ENCODE measurements at places on chromosomes 6 and 20.

DNA sequence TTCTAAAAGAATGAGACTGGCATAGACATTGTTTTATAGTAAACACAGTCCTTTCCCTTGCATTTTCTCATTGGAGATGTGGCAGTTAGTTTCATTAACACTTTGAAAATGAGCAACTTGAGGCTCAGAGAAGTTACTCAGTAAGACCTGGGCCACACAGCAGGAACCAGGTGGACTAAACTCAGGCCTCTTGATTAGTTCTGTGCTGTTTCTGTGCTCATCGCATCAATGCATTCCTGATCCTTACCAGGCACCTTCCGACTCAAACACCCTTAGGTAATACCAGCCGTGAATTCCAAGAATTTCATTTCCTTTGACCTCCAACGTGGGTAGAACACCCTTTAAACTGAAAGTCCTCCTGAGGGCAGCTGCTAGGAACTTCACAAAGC, 362.8 kb downstream of the ESR1 start:
- no peak for DNase-seq

DNA sequence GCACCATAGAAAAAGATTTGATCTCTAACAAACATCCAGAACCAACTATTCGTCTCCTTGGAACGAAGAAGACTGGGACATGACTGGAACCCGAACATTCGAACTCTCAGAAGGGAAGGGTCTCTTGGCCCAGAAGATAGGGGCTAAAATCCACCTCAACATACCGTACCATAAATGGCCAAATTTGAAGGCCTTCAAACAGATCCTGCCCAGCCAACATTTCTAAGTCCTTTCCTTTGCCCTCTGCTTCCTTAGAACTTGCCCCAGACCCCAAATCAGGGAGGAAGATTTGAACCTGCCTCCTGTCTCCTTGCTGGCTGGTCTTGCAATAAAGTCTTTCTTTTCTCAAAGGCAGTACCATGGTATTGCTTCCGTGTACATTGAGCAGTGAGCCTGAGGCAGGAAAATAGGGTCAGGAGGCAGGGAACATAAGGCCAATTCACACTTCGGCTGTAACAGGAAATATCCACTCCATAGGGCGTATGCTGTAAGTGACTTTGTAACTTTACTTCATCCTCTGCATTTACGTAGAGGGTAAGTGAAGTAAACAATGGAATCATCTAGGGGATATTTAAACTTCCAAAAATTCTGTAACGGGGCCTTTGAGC, 1.8 kb upstream of the PXDC1 start:
- no peak for DNase-seq

DNA sequence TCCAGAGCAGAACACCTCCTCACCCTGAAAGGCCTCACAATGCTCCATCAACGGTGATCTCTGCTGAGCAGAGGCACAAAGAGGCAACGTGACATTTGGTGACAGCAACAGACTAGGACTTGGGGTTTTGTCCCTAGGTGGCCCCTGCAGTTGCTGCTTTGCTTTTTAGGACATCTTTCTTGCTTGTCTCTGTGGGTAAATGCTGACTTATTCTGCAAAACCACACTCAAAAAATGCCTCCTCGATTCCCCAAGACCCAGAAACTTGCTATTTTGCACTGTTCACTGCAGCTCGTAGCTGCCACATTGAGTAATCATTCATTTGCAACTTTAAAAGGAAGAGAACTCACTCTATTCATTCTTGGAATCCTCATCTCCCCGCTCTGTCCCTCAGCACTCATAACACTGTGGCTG, 209.9 kb downstream of the LY86 start:
- DNase-seq, result no peak

- DNase-seq, result no peak
Observed at GRCh38 chr6:15352845-15353244, 107.0 kb downstream of the JARID2 start.

- no peak for DNase-seq
Observed at GRCh38 chr6:96934087-96934486, 9.6 kb downstream of the KLHL32 start.

- DNase-seq, result no peak
Observed at GRCh38 chr20:60063048-60063451, 104.8 kb downstream of the CDH26 start.

- DNase-seq, result no peak
Observed at GRCh38 chr6:72861935-72862432, 240.1 kb downstream of the KCNQ5 start.

GRCh38 chr20:44231713-44232468, 15.2 kb upstream of the GDAP1L1 start:
- DNase-seq, result no peak

DNA sequence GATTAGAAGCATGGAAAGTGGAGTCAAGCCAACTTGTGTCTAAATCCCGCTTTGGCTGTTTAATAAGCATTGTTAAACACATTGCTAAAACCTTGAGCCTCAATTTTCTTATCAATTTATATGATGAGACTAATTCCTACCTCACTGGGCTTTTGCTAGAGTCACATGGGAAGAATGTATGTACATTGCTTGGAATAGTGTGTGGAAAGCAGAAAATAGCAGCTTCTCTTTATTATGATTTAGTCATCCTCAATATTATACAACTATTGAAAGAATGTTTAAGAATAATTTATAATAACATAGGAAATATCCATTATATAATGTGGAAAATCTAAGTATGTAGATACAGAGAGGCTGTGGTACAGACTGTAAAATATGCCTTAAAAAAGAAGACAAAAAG, 313.0 kb upstream of the CDYL start:
- DNase-seq, result no peak

GRCh38 chr6:39321761-39322160, 741 bp downstream of the KCNK16 start:
- DNase-seq, result no peak

DNA sequence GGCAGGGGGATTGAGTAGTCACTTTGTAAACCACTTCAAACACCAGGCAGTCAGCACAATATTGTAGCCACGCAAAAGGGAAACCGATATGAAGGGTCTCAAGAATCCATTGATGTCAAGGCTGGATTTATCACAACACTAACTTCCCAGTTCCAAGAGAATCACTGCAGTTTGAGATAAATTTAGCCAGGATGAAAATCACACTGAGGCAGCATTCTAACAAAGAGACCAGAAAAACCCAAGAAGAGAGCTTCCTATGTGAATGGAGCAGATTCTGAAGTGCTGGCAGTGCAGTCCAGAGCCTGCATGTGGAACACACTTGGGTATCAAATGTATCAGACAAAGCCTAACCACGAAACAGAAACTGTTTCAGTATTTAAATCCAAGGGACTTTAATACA, 84.6 kb downstream of the KIF16B start:
- DNase-seq, result no peak

GRCh38 chr20:63367446-63368055, 6.4 kb upstream of the CHRNA4 start:
- DNase-seq, result no peak

DNA sequence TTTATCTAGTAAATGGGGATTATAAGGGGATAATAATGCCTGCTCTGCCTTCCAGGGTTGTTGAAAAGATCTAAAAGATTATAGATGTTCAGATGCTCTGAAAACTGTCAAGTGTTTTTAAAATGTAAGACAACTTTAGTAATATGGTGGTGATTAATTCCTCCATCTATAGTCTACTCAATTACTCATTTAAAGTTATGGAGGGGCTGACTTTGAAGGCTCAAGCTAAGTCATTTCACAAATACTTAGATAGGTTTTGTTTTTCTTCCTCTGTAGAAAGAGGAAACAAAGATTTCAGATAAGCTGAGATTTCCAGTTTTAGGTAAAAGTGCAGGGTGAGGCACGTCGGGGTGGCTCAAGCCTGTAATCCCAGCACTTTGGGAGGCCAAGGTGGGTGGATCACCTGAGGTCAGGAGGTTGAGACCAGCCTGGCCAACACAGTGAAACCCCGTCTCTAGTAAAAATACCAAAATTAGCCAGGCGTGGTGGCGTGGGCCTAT, 50.5 kb upstream of the PIM1 start:
- no peak for DNase-seq
